HepG2 (cell line): ENCODE measurements at places on chromosomes 6 and 20. TPM values are rescaled to one million over a fixed set of nuclear protein-coding genes. Genes with fewer than 3 reads are reported as not detected.

DNA sequence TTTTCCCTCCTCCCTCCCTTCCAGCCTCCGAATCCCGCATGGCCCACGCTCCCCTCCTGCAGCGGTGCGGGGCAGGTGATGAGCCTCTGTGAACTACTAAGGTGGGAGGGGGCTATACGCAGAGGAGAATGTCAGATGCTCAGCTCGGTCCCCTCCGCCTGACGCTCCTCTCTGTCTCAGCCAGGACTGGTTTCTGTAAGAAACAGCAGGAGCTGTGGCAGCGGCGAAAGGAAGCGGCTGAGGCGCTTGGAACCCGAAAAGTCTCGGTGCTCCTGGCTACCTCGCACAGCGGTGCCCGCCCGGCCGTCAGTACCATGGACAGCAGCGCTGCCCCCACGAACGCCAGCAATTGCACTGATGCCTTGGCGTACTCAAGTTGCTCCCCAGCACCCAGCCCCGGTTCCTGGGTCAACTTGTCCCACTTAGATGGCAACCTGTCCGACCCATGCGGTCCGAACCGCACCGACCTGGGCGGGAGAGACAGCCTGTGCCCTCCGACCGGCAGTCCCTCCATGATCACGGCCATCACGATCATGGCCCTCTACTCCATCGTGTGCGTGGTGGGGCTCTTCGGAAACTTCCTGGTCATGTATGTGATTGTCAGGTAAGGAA, at the start of gene OPRM1:
TSS of gene OPRM1 (plus strand) at position 10 of the 612 bp plus-strand sequence. CDS start at position 315, 305 bp downstream.
- no peak for DNase-seq

GRCh38 chr6:81575442-81575841, 177.0 kb downstream of the TENT5A start:
- no peak for DNase-seq

GRCh38 chr6:134240665-134241431, 77.1 kb downstream of the SGK1 start:
- DNase-seq, result no peak

GRCh38 chr20:15399781-15400180, 1062.4 kb upstream of the FLRT3 start:
- no peak for DNase-seq

- DNase-seq, result no peak
Observed at GRCh38 chr6:159125014-159125609, 44.1 kb upstream of the FNDC1 start.

DNA sequence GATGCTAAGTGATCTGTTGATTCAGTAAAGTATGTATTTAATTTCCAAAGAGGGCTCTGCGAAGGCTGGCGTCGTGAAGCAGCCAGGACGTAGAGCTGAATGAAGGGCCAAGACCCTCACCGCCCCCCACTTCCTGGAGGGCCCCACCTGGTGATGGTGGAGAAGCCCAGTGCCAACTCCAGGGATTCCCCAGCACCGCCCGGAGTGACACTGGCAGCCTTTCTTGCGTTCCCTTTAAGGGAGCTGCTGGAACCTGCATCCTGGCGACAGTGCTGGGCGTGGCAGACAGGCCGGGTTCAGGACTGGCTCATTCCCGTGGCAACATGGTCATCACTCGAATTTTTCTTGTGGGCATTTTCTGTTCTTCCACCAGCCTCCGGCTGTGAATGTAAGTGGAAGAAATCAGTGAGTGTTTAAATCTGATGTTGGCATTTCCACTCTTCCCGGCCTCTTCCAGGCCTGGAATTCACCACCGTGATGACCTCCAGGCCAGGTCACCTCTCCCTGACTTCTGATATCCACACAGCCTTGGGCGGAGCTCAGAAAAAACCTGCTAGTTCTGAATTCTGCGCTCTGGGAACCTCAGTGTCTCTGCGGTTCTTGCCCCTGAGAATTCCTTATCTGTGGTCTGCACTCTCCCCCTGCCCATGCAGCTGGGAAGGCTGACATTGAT, 57.4 kb upstream of the DACT2 start:
- DNase-seq, result no peak

- DNase-seq, result no peak
Observed at GRCh38 chr6:121578216-121578615, 142.8 kb downstream of the GJA1 start.

DNA sequence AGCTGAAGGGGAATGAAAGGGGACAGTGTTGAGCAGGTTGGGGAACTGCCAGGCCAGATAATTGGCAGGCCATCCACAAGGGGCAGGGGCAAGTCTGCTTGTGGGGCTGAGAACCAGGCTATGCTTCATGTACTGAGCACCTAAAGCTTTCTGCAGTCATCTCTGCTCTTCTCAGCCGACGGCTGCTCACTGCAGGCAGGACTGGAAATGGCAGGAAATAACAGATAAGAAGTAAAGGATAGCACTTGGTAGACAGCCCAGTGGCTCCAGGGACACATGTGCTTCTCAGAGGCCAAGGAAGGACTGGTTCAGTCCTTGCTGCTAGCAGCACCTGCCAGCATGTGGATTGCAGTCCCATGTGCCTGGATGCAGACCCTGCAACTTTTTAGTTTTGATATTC, 89.8 kb downstream of the CD164 start:
- no peak for DNase-seq

- DNase-seq, result no peak
Observed at GRCh38 chr6:1422290-1422689, 32.9 kb downstream of the FOXF2 start.

DNA sequence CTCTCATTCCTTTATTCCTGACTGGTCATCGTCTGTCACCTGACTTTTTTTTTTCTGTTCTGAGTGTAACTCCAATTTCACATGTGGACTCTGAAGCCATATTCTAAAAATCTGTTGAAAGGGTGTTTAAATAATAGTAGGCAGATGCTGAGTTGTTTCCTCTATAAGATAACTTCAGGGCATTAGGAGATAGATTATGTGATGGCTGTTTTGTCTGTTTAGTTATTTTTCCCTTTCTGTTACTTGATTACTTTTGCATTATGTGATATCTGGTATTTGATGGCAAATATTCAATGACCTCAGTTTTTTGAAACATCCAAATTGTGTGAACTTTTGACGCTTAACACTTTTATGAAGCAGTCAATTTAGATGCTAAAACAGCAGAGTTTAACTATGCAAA, 486.0 kb downstream of the BCKDHB start:
- no peak for DNase-seq

DNA sequence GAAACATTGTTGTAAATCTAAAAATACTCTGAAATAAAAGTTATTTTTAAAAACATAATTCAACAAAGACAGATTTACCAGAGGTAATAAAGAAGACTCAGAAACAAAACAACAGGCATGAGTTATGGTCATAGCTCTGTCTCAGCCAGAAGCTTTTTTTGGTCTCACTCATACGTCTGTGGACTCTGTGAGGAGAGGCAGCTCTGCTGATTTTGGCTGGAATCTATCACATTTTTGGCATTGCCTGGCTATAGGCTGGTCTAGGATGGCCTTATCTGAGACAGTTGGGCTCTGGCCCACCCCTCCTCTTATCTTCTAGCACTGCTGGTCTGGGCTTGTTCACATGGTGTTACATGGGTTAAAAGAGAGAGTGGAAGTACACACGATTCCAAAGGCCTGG, 514.0 kb upstream of the BTBD3 start:
- DNase-seq, result no peak

GRCh38 chr20:11912659-11913415, 4.9 kb upstream of the BTBD3 start:
- no peak for DNase-seq

DNA sequence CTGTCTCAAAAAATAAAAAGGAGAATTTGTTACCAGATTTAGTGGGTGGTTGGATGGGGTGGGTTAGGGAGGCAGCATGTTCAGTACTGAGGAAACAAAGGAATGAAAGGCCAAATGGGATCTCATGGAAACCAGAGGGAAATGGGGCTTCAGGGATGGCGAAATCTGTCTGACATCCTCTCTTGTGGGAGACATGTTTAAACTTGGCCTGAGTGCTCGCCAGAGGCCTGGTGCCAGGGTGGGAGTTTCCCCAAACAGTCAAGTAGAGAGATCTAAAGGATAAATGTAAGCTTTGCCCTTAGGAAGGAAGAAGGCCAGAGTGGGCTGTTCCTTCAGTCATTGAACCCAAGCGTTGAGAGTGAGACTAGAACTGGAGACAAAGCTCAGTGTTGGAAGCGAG, 61.9 kb upstream of the AKIRIN2 start:
- no peak for DNase-seq

DNA sequence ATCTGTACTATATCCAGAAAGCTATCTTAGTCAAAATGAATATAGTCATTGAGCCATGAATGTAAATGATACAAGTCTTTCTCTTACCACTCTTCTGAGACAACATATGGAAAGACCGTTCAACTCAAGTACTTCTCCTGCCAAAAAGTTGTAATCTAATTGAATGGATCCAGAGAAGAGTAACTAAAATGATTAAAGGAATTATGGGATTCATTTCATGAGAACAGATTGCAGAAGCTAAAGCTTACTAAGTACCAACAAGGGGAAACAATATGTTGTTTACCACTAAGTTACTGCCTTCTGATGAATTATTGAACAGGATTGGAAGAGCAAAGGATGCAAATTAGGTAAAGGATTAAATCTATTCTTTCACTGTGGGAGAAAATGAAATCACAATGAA, 2.0 kb upstream of the LGSN start:
- DNase-seq, result no peak

- DNase-seq, result no peak
Observed at GRCh38 chr6:47138046-47138445, 95.9 kb upstream of the ADGRF1 start.

- DNase-seq, result no peak
Observed at GRCh38 chr20:60691966-60692615, 560.0 kb upstream of the CDH4 start.

DNA sequence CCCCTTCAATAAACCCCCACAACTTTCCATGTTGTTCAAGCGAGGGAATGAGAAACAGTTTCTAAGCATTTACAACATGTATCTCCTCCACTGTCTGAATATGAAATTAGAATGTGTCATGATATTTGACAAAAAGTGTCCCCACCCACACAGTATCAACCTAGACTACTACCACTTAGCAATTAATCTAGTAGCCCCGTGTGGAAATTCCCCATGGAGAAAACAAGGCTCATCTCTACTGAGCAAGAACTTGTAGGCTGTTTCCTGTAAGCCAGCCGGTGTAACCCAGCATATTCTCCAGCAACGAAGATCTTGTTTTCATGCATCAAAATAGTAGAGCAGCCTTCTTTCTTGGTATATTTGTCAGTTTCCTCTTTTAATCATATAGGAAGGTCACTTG, 115.0 kb downstream of the IRF4 start:
- DNase-seq, result no peak

- no peak for DNase-seq
Observed at GRCh38 chr20:39289316-39289715, 327.2 kb downstream of the DHX35 start.

GRCh38 chr6:97401533-97401932, 118.5 kb upstream of the MMS22L start:
- DNase-seq, result no peak

DNA sequence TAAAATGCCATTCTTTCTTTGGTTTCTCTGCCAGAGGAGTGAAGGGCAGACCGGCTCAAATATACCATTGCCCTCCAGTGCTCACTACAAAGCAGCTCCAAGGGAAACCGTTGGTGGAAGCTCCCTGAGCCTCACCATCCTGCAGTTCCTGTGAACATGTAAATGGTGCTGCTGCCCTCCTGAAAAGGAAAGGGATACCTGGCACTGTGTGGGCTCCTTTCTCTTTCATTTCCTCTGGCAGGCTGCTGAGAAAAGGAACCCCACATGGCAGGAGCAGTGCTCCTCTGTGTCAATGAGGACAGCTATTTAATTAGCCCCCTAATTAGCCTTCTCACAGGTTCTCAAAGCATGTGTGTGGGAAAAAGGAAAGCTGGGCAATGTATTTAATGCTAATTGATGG, 142.5 kb downstream of the KLHL32 start:
- DNase-seq, result no peak

DNA sequence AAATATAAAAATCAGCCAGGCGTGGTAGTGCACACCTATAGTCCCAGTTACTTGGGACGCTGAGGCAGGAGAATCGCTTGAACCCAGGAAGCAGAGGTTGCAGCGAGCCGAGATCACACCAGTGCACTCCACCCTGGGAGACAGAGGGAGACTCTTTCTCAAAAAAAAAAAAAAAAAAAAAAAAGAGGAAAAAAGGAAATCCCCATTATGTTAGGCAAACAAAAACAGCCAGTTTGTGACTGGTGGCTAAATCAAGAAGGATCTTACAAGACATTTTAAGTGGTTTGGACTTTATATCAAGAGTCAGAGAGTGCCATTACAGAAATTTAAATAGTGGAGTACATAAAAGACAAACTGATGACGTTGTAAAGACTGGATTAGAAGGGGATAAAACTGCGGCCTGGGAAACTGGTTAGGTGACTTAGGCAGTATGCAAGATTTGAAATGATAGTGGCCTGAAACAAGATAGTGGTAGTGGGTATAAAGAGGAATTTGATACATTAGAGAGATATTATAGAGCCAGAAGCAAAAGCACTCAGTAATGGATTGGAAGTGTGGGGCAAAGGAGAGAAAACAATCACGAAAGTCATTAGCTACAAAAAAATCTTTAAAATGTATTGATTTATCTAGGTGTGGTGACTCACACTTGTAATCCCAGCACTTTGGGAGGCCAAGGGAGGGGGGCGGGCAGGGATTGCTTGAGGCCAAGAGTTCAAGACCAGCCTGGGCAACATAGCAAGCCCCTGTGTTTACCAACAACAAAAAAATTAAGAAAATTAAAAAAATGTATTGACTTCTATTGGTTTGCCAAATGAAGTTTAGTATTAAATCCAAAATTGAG, 1.7 kb upstream of the MYO6 start:
- no peak for DNase-seq

- no peak for DNase-seq
Observed at GRCh38 chr6:51777618-51778017, 309.8 kb downstream of the PKHD1 start.

- DNase-seq, result no peak
Observed at GRCh38 chr6:150116200-150116800, 26.5 kb upstream of the PPP1R14C start.

- DNase-seq, result no peak
Observed at GRCh38 chr6:12165297-12165696, 124.9 kb upstream of the EDN1 start.

GRCh38 chr20:8357703-8358102, 225.6 kb downstream of the PLCB1 start:
- DNase-seq, result no peak

The TNNC2 gene
- polyA plus RNA-seq, result 1.8 and 2.5 TPM in 2 replicates

The SALL4 gene
- polyA plus RNA-seq, result 1.5 and 1.8 TPM in 2 replicates

The BPIFB6 gene
- polyA plus RNA-seq, result 1.7 and 3.1 TPM in 2 replicates

The BEND6 gene
- polyA plus RNA-seq, result 0.10 and 0.21 TPM in 2 replicates

The TTLL9 gene
- polyA plus RNA-seq, result 0.05 TPM in 1 of 2 replicates, not detected in the other

The BPI gene
- polyA plus RNA-seq, result not detected in 2 replicates

The GSTA1 gene
- polyA plus RNA-seq, result 6.2 and 10.4 TPM in 2 replicates

The FAM184A gene
- 6.5 and 7.0 TPM in 2 replicates for polyA plus RNA-seq

The EYS gene
- 0.04 and 0.29 TPM in 2 replicates for polyA plus RNA-seq

The ANGPT4 gene
- not detected in 2 replicates for polyA plus RNA-seq

The GPSM3 gene
- polyA plus RNA-seq, result 6.2 and 7.5 TPM in 2 replicates

The DYNLT2 gene
- polyA plus RNA-seq, result 1.7 and 2.1 TPM in 2 replicates

The LTB gene
- polyA plus RNA-seq, result 0.09 and 0.30 TPM in 2 replicates
